GM23248 (cell line): ENCODE measurements at places on chromosomes 6 and 20.

DNA sequence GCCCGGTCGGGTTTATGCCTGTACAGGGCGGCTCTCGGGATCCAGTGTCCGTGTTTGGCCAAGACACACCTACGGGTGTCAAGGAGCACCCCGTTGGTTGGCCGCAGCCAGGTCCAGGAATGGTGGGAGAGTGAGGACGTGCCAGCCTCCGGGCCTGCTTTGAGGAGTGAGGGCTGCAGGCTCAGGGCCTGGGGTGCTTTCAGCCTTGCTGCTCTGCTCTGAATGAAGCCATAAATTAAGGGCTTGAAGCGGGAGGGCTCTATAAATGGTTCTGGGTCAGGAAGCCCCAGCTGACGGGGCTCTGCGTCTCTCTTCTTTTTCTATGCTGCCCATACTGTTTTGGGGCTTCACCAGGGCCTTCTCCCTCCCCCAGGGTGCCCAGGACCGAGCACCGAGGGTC is 15.1 kb downstream of the GATA5 start:
- no peak for DNase-seq

GRCh38 chr6:35691027-35691824 is 2.5 kb upstream of the FKBP5 start:
- DNase-seq = peak; percentile 76

DNA sequence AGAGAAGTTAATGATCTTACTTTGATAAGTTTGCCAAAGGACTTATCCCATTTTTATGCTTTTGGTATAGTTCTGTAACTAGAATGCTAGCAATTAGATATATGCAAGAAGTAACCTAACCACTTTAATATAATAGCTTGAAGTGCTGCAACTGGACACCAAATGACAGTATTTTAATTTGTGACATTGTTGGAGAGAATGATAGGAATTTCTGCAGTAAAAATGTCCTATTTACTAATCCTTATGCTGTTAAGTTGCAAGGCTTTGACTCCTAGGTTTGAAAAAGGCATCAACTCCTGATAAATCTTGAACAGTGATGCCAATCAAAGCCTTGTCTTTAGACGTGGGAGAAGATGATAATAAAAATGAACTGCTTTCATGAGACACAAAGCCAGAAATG is 726.0 kb upstream of the GJE1 start:
- no peak for DNase-seq

DNA sequence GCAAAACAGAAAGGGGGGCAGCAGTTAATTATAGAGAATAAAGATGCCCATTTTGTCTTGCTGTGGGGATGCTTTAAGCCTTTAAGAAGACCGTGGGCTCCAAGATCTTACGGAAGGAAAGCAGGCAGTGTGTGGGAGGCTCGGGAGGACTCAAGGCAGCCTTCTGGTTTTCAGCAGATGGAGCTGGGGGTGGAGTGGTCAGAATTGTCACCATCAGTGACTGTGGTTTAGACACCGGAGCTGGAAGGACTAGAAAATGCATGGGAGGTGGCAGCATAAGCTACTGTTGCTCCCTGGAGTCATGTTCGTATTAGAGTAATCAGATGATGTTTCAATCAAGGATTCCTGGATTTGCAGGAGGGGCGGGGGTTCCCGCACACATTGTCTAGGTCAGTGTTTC is 3.7 kb downstream of the PHACTR1 start:
- no peak for DNase-seq

- peak; percentile 50 for DNase-seq
These were observed 24.7 kb downstream of the GFOD1 start for GRCh38 chr6:13462458-13463327.

DNA sequence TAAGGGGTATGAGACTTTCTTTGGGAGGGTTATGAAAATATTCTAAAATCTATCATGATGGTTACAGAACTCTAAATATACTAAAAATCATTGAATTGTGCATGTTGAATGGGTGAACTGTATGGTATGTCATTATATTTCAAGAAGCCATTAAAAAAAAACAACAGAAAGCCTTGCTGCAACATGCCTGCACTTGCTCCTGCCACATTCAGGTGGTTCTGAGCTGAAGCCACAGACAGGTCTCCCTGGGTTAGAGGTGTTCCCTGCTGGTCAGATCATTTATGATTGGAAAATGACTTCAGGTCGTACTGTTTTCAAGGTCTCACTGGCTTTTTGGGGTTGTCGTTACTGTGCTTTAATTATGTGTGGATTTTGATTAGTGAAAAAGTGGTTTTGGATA is 13.3 kb downstream of the GMPR start:
- no peak for DNase-seq

- DNase-seq = no peak
These were observed 81.6 kb downstream of the MRPL14 start for GRCh38 chr6:44045672-44046015.

DNA sequence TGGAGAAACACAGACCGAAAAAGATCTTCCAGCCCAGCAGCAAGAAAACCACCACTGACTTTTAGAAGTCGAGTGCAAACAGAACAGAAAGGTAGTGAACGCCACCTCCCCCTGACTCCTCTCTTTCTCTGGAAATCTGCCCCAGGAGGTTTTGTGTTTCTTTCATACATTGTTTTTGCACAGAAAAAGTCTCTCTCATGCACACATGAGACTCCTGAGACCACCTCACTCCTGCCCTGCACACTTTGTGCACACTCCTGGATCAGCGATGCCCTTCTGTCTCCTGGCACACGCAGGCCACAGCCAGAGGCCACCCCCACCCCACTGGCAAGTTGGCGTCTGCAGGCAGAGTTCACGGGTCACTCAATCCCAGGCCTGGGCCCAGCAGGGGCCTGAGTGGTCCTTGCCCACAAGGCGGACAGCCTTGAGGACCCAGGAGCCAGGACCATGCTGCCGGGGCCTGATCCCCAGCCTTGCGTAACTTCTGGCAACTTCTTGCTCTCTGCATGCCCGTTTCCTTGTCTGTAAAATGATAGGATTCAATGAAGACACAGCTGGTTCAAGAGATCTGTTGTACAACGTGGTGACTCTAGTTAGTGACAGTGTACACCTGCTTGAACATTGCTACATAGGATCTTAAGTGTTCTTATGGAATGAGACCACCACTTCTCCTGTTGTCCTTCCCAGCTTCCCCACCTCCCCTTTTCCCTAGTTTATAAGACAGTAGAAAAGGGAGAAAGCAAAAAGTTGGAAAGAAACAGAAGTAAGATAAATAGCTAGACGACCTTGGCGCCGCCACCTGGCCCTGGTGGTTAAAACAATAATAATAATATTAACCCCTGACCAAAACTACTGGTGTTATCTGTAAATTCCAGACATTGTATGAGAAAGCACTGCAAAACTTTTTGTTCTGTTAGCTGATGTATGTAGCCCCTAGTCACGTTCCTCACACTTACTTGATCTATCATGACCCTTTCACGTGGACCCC is 30.2 kb upstream of the CST7 start:
- DNase-seq = no peak

DNA sequence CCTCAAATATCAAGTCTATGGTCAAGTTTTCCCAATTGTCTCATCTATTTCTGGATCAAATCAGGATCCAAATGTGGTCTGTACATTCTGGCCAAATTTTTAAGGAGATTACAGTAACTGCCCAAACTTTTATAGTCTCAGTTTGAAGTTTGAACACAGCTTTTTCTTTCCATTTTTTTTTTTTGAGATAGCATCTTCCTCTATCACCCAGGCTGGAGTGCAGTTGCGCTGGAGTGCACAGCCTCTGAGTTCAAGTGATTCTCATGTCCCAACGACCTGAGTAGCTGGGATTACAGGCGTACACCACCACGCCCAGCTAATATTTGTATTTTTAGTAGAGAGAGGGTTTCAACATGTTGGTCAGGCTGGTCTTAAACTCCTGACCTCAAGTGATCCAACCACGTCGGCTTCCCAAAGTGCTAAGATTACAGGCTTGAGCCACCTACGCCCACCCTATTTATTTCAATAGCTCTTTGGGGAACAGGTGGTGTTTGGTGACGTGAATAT is 84.9 kb upstream of the CARMIL1 start:
- DNase-seq = peak; percentile 32

DNA sequence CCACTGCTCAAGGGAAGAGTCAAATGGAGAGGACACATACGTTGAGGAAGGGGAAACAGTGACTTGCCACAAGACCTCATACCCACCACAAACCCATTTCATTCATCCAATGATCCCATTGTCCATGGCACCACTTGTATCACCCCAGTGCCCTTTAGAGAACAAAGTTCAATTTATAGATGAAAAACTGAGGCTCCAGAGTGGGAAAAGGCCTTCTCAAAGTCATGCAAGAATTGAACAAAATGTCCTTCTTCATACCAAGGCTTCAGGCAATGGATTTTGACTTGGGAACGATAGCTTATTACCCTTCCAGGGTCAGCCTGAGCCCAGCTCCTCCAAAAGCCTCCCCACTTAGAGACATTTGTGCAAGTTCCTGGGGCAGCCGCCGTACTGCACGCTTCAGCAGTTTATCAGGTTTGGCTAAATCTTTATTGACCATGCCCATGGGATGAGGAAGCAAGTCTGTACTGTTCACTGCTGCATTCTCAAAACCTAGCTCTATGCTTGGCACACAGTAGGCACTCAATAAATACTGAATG is 47.3 kb upstream of the MRPS10 start:
- DNase-seq = no peak

DNA sequence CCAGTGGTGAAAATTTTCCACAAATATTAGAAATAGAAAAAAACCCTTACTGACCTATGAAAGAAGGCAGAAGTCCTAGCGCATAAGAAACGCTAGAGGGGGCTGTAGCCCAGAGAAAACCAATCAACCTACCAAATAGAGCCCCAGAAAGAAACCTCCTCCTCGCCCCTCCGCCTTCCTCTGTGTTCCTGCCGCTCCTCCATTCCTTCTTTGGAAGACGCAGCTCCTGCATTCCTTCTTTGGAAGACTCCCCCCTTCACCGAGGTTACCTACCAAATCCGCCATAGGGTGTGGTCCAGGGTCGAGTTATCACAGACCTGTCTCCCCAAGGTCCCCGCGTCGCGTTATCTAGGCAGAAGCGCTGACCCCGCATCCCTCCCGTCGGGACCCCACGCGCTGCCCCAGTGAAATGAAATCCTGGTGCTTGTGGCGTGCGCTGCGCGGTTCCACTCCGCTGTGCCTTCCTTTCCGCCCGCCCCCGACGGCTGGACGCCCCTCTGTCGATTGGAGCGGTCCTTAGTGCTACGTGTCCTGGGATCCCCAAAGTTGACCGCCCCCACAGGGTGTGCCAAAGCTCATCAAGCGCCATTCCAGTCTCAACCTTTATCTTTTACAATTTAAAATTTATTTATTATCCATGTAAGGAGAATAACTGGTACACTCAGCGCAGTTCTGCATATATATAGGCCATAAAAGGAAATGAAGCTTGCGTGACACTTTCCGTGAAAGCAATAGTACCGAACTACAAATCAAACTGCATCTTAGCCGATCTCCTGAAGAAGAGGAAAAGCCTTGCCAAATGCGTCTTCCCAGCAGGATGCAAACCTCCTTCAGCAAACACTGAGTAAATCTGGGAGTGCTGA is 13.0 kb downstream of the RPP21 start:
- peak; percentile 82 for DNase-seq

DNA sequence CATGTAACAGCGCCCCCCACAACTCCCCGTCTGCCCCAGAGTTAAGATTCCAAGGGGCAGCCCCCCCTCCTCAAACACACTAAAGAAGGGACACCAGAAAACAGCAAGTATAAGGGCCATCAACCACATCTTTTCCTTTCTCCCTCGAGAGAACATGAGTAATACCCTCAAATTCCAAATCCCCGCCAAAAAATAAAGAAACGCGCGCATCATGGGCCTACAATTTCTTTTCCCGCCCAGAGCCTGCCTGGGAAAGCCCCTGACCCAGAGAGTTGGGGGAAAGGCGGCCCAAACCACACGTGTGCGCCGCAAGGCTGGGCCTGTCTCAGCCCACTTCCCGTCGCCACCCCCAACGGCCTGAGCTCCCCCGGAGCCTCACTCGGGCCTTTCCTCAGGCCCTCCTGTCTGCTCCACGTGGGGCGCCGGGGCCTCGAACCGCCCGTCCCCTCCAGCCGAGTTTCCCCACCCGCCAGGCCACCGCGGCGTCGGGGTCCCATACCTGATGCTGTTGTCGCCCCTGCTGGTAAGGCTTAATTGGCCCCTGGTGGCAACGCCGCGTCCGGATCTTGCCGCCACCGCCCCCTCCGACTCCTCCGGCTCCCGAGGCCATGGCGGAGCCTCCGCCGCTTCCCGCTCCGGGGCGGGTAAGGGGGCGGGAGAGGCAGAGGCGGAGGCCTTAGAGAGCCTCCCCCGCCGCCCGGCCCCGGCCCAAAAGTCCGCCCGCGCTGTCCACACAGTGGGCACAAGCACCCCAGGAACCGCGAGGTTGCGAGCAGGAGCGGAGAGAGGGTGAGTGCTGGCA is 746 bp downstream of the NUP153 start:
- DNase-seq = peak; percentile 77

- DNase-seq = peak; percentile 89
These were observed 8.5 kb downstream of the SCGN start for GRCh38 chr6:25660512-25660911.

DNA sequence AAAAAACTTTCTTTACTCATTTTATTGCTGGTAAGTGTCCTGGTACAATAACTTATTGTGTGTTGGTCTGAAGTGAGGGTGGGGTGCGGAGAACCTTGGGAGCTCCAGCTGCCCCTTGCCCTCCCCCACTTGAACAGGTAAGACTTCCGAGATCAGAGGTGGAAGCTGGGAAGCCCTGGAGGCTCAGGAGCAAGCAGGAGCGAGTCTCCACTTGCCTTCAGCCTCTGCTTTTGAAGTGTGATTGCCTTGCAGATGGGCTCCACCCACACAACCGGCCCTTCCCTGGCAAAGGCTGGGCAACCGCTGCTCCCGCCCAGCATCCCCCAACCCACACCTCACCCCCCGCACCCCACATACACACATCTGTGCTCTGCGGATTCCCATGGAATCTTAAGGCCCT is 179.6 kb downstream of the TFAP2C start:
- no peak for DNase-seq

DNA sequence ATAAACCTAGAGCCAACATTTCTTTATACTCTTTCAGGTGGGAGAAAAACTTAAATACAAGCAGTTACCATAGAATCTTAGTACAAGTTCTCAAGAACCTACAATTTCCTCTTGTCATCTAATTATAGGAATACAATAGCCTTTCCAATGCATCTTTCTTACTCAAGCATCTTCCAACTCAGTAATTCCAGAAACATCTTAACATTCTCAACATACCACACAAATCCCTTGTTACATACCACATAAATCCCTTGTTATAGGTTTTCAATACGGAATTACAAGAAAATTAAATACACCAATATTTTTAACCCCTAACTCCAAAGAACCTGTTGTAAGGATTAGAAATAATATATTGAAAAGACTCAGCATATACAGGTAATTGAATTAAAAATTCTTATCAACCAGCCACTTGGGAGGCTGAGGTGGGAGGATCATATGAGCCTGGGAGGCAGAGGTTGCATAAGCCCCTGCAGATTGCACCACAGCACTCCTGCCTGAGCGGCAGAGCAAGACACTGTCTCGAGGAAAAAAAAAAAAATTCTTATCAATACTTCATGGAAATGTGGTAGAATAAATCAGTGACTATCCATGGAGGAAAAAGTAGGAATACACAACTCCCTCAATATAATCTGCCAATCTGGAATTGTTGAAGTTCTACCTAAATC is 127.5 kb upstream of the CCDC28A start:
- no peak for DNase-seq
